ENCODE measurements at places on chromosomes 16 and 17.

DNA sequence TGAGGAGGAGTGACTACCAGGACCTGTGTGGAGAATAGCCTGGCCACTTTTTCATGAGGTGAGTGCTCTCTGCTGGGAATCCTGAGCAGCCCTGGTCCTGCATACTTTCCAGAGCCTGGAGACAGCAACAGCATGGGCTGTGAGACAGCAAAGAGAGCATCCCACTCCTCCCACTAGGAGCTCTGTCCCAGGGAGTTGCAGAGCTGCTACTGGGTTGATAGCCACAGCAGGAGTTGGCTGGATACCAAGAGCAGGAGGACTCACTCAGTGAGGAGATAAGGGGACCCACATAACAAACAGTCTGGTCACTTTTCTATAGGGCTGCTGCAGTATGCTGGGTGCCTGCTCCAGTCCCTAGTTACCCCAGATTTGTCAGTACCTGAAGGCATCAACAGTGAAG, 439.3 kb upstream of the CDH8 start:
- H3K27me3 ChIP-seq: no peaks in the 10 kb centered on the region
- no peaks in the 10 kb centered on the region for H3K4me1 ChIP-seq
- H3K36me3 ChIP-seq: 0 out of 2 replicates have a peak, but pooled peaks cover 2% of the 10 kb centered on the region
- no peak for DNase-seq
- H3K27ac ChIP-seq: no peak overlapping the region

GRCh38 chr16:54974367-54974766, 43.7 kb downstream of the IRX5 start:
- no peak overlapping the region for H3K4me3 ChIP-seq
- no peaks in the 10 kb centered on the region for H3K36me3 ChIP-seq
- no peak overlapping the region for H3K27ac ChIP-seq
- no peaks in the 10 kb centered on the region for H3K4me1 ChIP-seq
- no peak for DNase-seq

- no peaks in the 10 kb centered on the region for H3K27me3 ChIP-seq
- no peak overlapping the region for H3K4me3 ChIP-seq
- DNase-seq: no peak
- peaks cover 7% of the 10 kb centered on the region for H3K36me3 ChIP-seq
- no peaks in the 10 kb centered on the region for H3K4me1 ChIP-seq
Measured at GRCh38 chr17:76479515-76480060, 12.2 kb downstream of the AANAT start.

DNA sequence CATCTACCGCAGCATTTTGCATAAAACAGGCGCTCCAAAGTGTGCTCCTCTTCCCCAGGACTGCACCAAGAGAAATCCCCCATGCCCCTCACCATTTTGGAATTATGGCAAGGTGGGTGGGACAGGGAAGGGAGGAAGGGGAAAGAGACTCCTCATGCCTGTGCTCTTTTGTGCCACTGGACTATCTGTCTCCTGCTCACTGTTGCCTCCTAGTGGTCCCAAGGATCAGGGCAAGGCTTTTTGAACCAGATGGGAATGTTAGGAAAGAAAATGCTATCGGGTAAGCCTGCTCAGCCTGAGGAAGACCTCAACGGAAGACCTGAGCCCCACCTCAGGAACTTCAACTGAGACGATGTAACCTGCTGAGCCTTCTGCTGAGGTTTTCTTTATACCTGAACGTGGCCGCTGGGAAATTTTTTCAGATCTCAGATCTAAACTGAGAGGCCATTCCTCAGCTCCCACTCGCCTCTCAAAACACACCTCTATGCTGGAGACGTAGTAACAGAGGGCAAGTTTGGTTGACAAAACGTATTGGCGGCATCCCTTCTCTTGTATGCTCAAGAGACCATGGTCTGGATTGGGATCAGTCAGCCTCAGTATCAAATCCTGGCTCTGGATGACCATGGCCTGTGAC, 58.3 kb downstream of the SPACA3 start:
- H3K4me1 ChIP-seq: no peaks in the 10 kb centered on the region
- H3K27me3 ChIP-seq: no peaks in the 10 kb centered on the region
- peak; percentile 66 for DNase-seq
- no peaks in the 10 kb centered on the region for H3K36me3 ChIP-seq
- H3K27ac ChIP-seq: no peak overlapping the region
- no peak overlapping the region for H3K4me3 ChIP-seq

DNA sequence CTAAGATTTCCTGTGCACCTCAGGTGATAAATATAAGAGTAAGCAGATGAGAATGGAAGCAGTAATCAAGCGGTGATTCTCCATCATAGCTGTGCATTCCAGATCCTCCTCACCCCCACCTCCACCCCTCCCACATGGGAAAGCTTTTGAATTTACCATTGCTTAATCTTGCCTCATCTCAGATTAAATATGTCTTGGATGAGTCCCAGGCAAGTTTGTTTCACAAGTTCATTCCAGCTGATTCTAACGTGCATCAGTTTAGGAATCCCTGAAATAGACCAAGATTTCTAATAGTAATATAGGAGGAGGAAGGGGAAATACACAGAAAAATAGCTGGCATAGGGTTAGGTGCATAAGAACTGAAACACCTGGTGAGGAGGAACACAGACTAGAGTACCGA, 396.2 kb upstream of the KIF2B start:
- DNase-seq: no peak
- H3K27me3 ChIP-seq: no peaks in the 10 kb centered on the region
- no peaks in the 10 kb centered on the region for H3K36me3 ChIP-seq
- H3K4me3 ChIP-seq: no peak overlapping the region
- no peak overlapping the region for H3K27ac ChIP-seq

- H3K4me3 ChIP-seq: no peak overlapping the region
- H3K4me1 ChIP-seq: peaks cover 3% of the 10 kb centered on the region
- DNase-seq: peak; percentile 63
- no peaks in the 10 kb centered on the region for H3K36me3 ChIP-seq
Measured at GRCh38 chr17:17663160-17664063, 17.8 kb upstream of the RAI1 start.

- no peak overlapping the region for H3K27ac ChIP-seq
- no peaks in the 10 kb centered on the region for H3K27me3 ChIP-seq
- no peaks in the 10 kb centered on the region for H3K4me1 ChIP-seq
- no peaks in the 10 kb centered on the region for H3K36me3 ChIP-seq
Measured at GRCh38 chr17:5047446-5047845, 12.2 kb upstream of the SLC52A1 start.

DNA sequence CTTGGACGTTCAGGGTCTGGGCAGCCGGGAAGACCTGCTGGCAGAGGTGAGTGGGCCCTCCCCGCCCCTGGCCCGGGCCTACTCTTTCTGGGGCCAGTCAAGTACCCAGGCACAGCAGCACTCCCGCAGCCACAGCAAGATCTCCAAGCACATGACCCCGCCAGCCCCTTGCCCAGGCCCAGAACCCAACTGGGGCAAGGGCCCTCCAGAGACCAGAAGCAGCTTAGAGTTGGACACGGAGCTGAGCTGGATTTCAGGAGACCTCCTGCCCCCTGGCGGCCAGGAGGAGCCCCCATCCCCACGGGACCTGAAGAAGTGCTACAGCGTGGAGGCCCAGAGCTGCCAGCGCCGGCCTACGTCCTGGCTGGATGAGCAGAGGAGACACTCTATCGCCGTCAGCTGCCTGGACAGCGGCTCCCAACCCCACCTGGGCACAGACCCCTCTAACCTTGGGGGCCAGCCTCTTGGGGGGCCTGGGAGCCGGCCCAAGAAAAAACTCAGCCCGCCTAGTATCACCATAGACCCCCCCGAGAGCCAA, 8.6 kb upstream of the ABCC3 start:
- H3K4me1 ChIP-seq: peaks cover 11% of the 10 kb centered on the region
- no peaks in the 10 kb centered on the region for H3K27me3 ChIP-seq
- no peaks in the 10 kb centered on the region for H3K36me3 ChIP-seq
- DNase-seq: peak; percentile 68
- no peak overlapping the region for H3K27ac ChIP-seq

- DNase-seq: no peak
- peak overlapping the region; percentile 37 for H3K4me3 ChIP-seq
- peaks cover 74% of the 10 kb centered on the region for H3K27me3 ChIP-seq
- H3K36me3 ChIP-seq: no peaks in the 10 kb centered on the region
- no peak overlapping the region for H3K27ac ChIP-seq
Measured at GRCh38 chr16:55331648-55332185, 7.7 kb downstream of the IRX6 start.

DNA sequence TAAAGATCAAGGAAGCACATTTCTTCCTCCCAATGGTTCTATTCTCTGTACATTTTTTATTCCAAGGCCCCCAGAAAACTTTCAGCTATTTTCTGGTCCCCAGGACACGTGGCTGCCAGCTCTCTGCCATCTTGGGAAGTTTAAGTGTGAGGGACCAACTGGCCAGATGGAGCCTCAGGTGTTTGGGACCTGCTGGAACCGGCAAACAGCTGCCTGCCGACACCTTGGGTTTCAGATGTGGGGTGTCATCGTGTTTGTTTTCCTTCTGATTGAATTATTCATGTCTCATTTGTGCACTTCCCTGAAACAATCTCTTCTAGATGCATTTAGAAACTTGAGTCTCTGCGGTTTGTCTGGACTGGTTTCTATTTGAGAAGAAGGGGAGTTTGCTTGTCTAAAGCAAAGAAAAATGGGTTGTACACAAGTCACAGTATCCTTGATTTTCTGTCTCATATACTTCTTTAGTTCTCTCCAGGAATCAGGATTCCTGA, 386.5 kb downstream of the SLC39A11 start:
- H3K27me3 ChIP-seq: no peaks in the 10 kb centered on the region
- no peaks in the 10 kb centered on the region for H3K36me3 ChIP-seq
- no peak overlapping the region for H3K4me3 ChIP-seq
- H3K27ac ChIP-seq: no peak overlapping the region

DNA sequence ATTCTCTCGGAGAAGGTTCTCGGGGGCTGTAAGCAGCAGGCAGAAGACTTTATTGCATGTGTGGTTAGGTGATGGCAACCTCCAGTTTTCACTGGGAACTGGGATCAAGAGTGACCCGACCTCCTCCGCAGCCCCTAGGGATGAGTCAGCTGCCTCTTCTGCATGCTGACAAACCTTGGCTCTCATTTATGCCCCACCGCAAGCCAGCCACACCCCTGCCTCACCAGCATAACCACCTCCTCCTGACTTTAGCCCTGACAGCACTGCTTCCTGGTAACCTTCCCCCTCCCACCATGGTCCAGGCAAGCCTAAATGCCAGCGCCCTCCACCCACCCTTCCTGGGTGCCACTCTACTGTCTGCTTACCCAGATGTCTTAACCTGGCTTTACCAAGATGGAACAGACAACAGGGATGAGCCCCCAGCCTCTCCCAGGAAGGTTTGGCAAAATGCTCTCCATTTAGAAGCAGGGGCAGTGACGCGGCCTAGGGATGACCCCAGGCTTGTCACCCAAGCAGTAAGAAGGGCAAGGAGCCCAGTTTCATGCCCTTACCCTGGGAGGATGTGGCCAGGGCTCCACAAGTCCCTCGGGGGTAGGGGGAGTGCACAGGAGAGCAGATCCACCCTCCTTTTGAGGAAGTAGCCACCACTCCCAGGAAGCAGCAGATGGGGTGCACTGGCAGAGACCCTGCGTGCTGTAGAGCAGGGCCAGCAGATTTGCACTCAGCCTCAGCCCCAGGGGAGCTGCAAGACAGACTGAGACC, 73.5 kb downstream of the GOSR1 start:
- H3K27ac ChIP-seq: no peak overlapping the region
- H3K4me1 ChIP-seq: no peaks in the 10 kb centered on the region
- H3K36me3 ChIP-seq: no peaks in the 10 kb centered on the region
- no peak overlapping the region for H3K4me3 ChIP-seq

- H3K27me3 ChIP-seq: no peaks in the 10 kb centered on the region
- no peak for DNase-seq
- no peaks in the 10 kb centered on the region for H3K36me3 ChIP-seq
- H3K4me1 ChIP-seq: peaks cover 4% of the 10 kb centered on the region
Measured at GRCh38 chr16:85514598-85515318, 98.4 kb upstream of the GSE1 start.

- H3K27ac ChIP-seq: no peak overlapping the region
- peak; percentile 66 for DNase-seq
- H3K4me3 ChIP-seq: no peak overlapping the region
- H3K27me3 ChIP-seq: no peaks in the 10 kb centered on the region
- H3K36me3 ChIP-seq: no peaks in the 10 kb centered on the region
- peaks cover 2% of the 10 kb centered on the region for H3K4me1 ChIP-seq
Measured at GRCh38 chr17:8994319-8994718, 27.0 kb upstream of the NTN1 start.

DNA sequence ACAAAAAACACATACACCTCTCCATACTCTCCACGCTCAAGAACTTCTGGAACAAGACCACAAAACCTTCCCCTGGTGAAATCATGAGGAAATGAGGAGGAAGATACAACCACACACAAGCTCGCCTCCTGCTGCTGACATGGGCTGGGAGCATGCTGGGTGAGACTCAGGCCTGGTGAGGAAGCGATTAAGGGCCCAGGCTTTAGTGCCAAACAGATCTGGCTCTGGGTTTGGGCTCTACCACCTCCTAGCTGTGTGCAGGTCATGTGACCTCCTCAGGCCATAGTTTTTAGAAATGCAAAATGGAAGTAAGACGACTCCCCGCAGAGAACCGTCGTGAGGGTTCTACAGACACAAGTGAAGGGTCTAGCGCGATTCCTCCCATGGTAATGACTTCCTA, 41.3 kb downstream of the VAC14 start:
- no peak overlapping the region for H3K4me3 ChIP-seq
- H3K4me1 ChIP-seq: no peaks in the 10 kb centered on the region
- H3K36me3 ChIP-seq: peaks cover 7% of the 10 kb centered on the region
- no peaks in the 10 kb centered on the region for H3K27me3 ChIP-seq
- no peak for DNase-seq
- no peak overlapping the region for H3K27ac ChIP-seq

GRCh38 chr17:81128774-81129173, 36.5 kb upstream of the PVALEF start:
- no peaks in the 10 kb centered on the region for H3K4me1 ChIP-seq
- no peak for DNase-seq
- H3K27ac ChIP-seq: no peak overlapping the region
- no peaks in the 10 kb centered on the region for H3K27me3 ChIP-seq
- H3K4me3 ChIP-seq: no peak overlapping the region
- H3K36me3 ChIP-seq: no peaks in the 10 kb centered on the region

- no peak for DNase-seq
- H3K4me3 ChIP-seq: no peak overlapping the region
- H3K27ac ChIP-seq: no peak overlapping the region
Measured at GRCh38 chr16:73692861-73693260, 603.8 kb upstream of the PSMD7 start.

DNA sequence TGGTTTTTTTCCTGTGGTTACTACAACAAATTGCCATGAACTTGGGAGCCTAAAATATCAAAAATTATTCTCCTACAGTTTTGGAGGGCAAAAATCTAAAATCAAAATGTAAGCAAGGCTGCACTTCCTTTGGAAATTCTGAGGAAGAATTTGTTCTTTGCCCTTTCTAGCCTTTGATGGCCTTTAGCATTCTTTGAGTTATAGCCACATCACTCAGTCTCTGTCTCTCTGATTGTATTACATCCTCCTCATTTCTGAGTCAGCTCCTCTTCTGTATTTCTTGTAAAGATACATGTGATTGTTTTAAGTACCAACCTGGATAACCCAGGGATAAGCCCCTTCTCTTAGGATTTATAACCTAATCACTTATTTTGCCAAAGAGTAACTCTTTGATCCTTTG, 282.0 kb downstream of the BCAS3 start:
- H3K36me3 ChIP-seq: no peaks in the 10 kb centered on the region
- DNase-seq: no peak
- H3K4me3 ChIP-seq: no peak overlapping the region
- H3K27ac ChIP-seq: no peak overlapping the region

GRCh38 chr16:24983561-24983960, 31.6 kb downstream of the ARHGAP17 start:
- H3K4me1 ChIP-seq: peaks cover 2% of the 10 kb centered on the region
- no peak overlapping the region for H3K4me3 ChIP-seq
- no peak for DNase-seq
- no peak overlapping the region for H3K27ac ChIP-seq
- no peaks in the 10 kb centered on the region for H3K27me3 ChIP-seq
- no peaks in the 10 kb centered on the region for H3K36me3 ChIP-seq

- H3K4me1 ChIP-seq: peaks cover 1% of the 10 kb centered on the region
- peak overlapping the region; percentile 90 for H3K4me3 ChIP-seq
- no peaks in the 10 kb centered on the region for H3K27me3 ChIP-seq
- no peak for DNase-seq
- no peak overlapping the region for H3K27ac ChIP-seq
Measured at GRCh38 chr17:73232587-73233373, 28.9 kb downstream of the CPSF4L start.

All from iPS DF 6.9 (cell line).